ENCODE measurements at places on chromosomes 6 and 20.

DNA sequence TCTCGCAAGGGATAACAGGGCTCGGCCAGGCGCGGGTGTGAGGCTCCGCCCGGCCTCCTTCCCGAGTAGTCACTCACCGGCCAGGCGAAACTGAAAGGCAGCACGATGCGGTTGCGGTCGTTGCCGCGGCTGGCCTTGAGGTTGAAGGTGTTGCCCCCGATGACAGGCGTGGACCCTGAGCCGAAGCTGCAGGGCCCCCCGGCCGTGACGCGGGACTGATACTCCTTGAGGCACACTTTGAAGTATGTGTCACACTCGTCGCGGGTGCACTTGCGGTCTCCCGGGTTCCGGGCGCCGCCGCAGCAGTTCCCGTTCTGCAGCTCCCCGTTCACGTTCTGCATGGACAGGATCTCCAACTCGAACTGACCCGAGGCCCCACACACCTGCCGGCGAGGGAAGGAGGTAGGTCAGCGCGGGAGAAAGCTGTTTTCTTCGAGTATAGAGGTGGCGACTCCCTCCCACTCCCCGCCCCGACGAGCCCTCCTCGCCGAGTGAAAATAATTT, 1.1 kb downstream of the JAG1 start:
- no peak for DNase-seq

DNA sequence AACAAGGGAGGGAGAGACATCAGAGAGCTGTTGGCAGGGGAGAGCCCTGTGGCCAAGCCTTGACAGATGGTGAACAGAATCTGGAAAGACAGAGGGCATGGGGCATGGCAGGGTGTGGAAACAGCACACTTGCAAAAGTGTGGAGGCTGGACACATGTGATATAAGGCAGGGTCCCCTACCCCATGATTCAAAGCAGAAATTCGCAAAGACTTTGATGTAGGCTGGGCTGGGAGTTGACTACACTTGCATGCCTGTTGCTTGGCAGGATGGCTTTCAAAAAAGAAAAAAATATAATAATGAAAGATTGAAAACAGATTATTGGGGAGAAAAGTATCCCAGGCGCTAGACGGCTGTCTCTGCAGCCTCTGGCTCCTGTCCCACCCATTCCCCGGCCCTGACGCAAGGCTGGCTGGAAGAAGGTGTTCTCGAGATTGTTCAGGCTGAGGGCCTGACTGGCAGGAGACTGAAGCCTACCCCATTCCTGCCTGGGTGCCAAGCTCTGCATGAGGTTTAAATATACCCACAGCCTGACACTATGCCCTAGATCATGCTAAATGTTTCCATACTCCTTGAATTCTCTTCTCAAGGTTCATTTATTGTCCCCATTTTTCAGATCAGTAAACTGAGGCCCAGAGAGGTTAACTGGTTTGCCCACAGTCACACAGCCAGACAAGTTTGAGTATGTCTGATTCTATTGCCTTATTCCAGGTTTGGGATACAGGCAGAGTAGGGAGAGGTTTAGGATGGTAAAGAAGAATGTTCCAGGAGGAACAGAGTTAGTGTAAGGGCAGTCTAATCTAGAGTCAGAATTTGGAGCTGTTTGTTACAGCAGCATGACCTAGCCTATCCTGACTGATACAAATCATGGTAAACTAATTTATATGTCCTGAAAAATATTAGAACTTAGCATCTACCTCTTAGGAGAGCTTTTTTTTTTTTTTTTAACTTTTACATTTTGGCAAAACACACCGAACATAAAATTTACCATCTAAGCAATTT, 23.4 kb upstream of the CCN5 start:
- DNase-seq: no peak

DNA sequence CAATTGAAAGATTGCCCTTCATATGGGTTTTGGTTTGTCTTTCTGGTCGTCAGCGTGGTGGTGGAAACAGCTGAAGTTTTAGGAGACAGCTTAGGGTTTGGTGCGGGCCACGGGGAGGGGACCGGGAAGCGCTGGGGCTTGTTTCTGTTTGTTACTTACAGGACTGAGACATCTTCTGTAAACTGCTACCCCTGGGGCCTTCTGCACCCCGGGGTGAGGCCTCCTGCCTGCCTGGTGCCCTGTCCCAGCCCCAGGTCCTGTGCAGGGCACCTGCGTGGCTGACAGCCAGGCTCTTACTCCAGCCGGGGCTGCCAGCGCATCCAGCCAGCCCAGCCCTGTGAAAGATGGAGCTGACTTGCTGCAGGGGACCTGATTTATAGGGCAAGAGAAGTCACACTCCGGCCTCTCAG, 22.8 kb downstream of the NPEPL1 start:
- no peak for DNase-seq

DNA sequence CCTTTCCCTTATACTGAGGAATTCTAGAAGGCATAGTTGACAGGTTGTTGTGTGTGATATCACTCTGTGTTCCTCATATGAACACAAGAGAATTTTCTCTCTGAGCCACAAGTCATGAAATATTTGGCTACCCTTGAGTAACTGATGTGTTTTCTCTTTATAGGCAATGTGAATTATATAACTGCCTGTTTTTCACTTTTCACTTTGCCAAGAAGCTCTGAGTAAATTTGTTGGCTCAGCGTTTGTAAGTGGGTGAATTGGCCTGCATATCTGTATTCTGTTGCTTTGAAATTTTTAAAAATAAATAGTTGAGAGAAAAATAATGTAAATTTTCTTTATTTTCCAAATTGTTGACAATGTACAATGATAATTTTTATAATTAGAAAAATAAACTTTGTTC, 5.2 kb upstream of the BTBD9 start:
- DNase-seq: no peak

DNA sequence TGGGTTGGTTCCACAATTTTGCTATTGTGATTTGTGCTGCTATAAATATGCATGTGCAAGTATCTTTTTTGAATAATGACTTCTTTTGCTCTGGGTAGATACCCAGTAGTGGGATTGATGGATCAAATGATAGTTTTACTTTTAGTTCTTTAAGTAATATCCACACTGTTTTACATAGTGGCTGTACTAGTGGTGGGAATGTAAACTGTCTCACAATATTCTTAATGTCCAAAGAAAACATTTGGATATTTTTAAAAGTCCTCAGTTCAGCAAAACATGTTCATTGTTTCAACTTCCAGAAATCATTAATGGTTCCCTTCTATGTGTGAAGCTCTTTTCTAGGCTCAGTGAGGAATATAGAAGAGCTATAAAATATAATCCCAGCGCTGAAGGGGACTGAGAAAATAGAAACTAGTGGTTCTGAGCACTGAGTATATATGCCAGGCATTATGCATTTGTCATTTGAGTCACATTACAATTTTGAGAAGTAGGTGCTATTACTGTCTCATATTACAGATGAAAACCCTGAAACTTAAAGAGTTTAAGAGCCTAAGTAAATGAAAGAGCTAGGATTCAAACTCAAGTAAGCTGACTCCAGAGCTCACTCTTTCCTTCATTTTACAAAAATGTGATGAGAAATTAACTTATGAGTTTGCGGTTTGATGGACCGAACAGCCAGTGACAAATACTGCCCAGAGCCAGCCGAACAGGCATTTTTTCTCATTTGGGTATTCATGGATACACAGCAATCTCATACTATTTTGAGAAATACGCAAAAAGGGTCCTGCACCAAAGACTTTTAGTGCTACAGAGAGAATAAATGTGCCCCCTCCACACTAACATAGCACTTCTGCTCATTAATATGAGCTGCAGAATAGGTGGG, 250.1 kb downstream of the TBX18 start:
- DNase-seq: no peak

DNA sequence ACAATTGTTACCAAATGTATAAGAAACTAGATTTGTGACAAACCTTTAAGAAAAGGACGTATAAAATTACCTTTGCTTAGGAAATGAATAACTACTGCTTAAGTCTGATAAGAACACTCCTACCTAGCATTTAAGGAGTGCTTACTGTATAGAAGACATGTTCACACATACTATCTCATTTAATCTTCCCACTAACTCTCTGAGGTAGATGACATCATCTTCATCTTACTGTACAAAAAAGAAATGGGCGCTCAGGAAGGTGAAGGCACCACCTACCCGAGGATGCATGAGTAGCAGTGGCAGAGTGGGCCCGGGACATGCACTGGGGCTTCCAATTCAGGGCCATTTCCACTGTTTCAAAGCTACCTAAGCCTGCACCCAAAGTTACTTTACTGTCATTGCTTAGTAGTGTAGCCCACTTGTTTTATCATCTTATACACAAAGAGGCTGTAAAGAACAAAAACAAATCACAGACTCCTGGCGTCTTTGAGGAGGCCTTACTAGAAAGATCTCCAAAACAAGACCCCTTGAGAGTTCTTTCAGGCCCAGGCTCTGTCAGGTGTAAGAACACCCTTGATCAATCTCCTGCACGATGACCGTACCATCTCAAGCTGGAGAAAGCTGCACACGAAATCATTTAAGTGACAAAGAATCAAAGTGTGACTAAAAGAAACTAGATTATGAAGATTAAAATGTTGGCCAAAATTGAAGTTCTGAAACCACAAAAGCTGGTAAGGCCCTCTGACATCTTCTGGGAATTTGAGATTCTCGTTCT, 128.0 kb downstream of the INSM1 start:
- no peak for DNase-seq

GRCh38 chr6:85015396-85015990, 251.1 kb upstream of the TBX18 start:
- DNase-seq: peak; percentile 24

DNA sequence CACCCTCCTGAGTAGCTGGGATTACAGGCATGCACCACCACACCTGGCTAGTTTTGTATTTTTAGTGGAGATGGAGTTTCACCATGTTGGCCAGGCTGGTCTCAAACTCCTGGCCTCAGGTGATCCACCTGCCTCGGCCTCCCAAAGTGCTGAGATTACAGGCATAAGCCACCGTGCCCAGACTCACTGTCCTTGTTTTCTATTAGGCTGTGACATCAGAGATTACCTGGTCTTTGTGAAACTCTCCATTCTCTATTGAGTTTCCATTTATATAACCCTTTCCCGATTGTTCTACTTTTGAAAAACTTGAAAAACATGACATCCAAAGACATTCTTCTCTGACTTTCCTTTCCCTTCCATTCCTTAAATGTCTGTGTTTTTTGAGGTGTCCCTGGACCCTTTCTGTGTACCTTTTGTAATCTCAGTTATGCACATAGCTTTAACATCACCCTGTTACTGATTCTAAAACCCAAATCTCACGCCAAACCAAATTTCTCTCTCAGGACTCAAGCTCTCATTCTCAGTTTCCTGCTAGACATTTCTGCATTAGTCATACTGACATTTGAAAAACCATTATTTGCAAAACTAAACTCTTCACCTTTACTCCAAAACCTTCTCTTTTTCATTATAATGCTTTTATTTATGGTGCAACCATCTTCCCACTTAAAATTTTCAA, 137.0 kb downstream of the KHDC1L start:
- no peak for DNase-seq

GRCh38 chr20:5810800-5811422, 60.7 kb downstream of the SHLD1 start:
- DNase-seq: no peak

- DNase-seq: peak; percentile 81
Observed at GRCh38 chr20:37726971-37727956, 33.4 kb downstream of the CTNNBL1 start.

DNA sequence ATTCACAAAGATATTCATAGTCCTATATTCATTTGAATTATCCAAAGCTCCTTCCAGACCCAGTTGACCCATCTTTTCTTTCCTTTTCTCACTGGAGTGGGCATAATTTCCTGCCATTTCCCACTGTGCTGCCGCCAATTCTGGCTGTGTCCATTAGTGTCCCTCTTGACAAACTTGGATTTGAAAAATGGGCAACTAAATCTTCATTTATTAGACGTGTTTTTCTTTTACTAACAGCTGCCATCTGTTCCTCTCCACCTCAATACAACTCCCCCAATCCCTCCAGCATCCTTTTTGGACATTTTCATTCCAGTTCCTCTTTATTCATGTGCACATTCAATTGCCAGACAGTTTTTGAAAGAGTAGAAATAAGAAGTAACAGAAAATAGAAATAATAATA, 90.5 kb downstream of the PCSK2 start:
- no peak for DNase-seq

GRCh38 chr20:9119776-9120175, 50.9 kb downstream of the PLCB4 start:
- DNase-seq: peak; percentile 55

- DNase-seq: no peak
Observed at GRCh38 chr6:34959224-34959623, 70.2 kb downstream of the ANKS1A start.

- no peak for DNase-seq
Observed at GRCh38 chr6:142002825-142003405, 129.8 kb upstream of the GJE1 start.

DNA sequence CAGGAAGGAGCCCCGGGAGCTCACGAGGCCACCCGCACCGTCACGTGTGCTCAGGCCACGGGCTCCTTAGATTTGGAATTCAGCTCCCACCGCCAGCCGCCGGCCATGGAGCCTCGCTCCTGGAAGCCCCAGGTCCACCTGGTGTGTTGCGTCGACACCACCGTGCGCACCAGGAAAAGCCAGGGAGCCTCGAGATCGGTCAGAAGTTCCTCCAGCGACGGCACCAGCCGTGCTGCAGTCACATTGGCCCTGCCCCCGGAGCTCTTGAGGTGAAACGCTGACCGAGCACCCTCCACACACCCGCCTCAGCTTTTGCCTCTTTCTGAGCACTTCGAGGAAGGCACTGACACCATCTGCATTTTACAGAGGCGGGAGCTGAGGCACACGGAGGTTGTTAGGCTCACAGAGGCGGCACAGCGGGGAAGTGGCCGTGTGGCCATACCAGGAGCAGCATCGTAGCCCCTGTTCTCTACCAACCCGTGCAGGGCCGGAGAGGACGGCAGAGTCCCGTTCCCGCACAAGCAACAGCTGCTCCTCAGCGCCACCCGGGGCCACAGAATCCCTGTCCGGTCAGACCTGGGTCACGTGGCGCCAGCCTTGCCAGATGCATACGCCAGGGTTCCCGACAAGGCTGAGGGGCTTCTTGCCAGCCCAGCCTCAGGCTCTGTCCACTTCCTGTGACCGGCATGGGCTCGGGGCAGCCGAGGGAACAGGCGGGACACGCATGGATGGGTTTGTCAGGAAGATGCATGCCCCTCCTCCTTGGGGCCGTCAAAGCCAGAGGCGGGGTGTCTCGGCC, 7.6 kb downstream of the NKAIN4 start:
- DNase-seq: no peak

- no peak for DNase-seq
Observed at GRCh38 chr20:2164421-2164820, 62.8 kb downstream of the STK35 start.

All from retinal pigment epithelial cell (primary cell).